Activated CD8-positive, alpha-beta memory T cell treated with anti-CD3 and anti-CD28 coated beads, Interleukin-2, amount 10 ng/mL, durations not matched to agents 7 days and 5 days (primary cell): ENCODE measurements at places on chromosomes 5 and 9. TPM values are rescaled to one million over a fixed set of nuclear protein-coding genes. Genes with fewer than 3 reads are reported as not detected.
A peak's percentile ranks its signal among the peaks of the same experiment; 100 is the strongest.

GRCh38 chr5:169280696-169281095 is 20.2 kb downstream of the SLIT3 start:
- no peak overlapping the region for H3K4me3 ChIP-seq
- DNase-seq = no peak
- H3K27ac ChIP-seq = no peak overlapping the region
- no peaks in the 10 kb centered on the region for H3K4me1 ChIP-seq
- H3K36me3 ChIP-seq = no peaks in the 10 kb centered on the region

DNA sequence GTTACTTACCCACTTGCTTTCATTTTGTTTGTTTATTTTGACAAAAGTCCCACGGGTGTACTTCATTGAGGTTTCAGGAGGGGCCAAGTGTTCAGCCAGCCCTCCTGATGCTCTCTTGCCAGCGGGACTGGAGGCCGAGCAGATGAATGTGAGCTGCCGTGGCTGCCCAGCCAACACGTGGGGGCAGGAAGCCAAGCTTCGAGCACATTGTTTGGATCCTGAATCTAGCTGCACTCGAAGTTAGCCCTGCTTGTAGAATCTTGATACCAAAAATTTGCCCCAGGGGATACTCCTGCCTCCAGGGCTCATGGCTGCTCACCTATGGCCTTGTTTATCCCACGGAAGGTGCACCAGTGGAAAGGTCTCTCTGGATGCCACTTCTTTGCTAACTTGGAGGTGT is 49.3 kb downstream of the RASGEF1C start:
- H3K4me1 ChIP-seq = no peaks in the 10 kb centered on the region
- no peak overlapping the region for H3K27ac ChIP-seq
- H3K4me3 ChIP-seq = no peak overlapping the region
- DNase-seq = peak; percentile 14

- no peak overlapping the region for H3K27ac ChIP-seq
- H3K36me3 ChIP-seq = no peaks in the 10 kb centered on the region
- no peak overlapping the region for H3K4me3 ChIP-seq
- DNase-seq = no peak
Observed at GRCh38 chr9:70609542-70610286, 195.3 kb upstream of the KLF9 start.

- no peak for DNase-seq
- H3K36me3 ChIP-seq = no peaks in the 10 kb centered on the region
- H3K4me1 ChIP-seq = peaks cover 20% of the 10 kb centered on the region
Observed at GRCh38 chr9:91724068-91724440, 226.0 kb downstream of the ROR2 start.

- H3K4me1 ChIP-seq = no peaks in the 10 kb centered on the region
- no peaks in the 10 kb centered on the region for H3K36me3 ChIP-seq
- H3K27ac ChIP-seq = no peak overlapping the region
- no peak for DNase-seq
- H3K4me3 ChIP-seq = no peak overlapping the region
Observed at GRCh38 chr5:145072889-145073288, 762.3 kb downstream of the PRELID2 start.

DNA sequence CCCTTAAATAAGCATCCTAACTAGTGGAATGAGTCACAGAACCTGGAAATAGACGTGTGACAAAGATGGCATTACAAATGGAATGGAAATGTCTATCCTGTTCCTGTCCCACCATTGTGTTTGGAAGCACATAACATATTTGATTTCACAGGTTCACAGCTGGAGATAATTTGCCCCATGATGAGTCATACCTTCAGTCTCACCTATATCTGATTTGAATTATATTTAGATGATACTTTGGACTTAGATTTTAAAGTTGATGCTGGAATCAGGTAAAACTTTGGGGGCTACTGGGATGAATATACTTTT is 92.5 kb downstream of the CEMIP2 start:
- H3K36me3 ChIP-seq = peaks cover 7% of the 10 kb centered on the region
- no peaks in the 10 kb centered on the region for H3K27me3 ChIP-seq
- no peak overlapping the region for H3K4me3 ChIP-seq

- H3K4me1 ChIP-seq = peaks cover 27% of the 10 kb centered on the region
Observed at GRCh38 chr5:143233031-143233430, 170.5 kb downstream of the NR3C1 start.

- no peak overlapping the region for H3K27ac ChIP-seq
- DNase-seq = no peak
- peaks cover 4% of the 10 kb centered on the region for H3K4me1 ChIP-seq
- H3K4me3 ChIP-seq = no peak overlapping the region
- no peaks in the 10 kb centered on the region for H3K27me3 ChIP-seq
- H3K36me3 ChIP-seq = peaks cover 22% of the 10 kb centered on the region
Observed at GRCh38 chr9:100072805-100073204, 26.0 kb downstream of the ERP44 start.

GRCh38 chr5:50646591-50646990 is 19.8 kb upstream of the PARP8 start:
- H3K4me3 ChIP-seq = no peak overlapping the region
- H3K27me3 ChIP-seq = no peaks in the 10 kb centered on the region
- H3K27ac ChIP-seq = no peak overlapping the region
- H3K36me3 ChIP-seq = no peaks in the 10 kb centered on the region

- peaks cover 7% of the 10 kb centered on the region for H3K4me1 ChIP-seq
- no peak overlapping the region for H3K27ac ChIP-seq
- no peak overlapping the region for H3K4me3 ChIP-seq
- peaks cover 17% of the 10 kb centered on the region for H3K27me3 ChIP-seq
- no peaks in the 10 kb centered on the region for H3K36me3 ChIP-seq
Observed at GRCh38 chr5:143920772-143921171, 108.8 kb downstream of the HMHB1 start.

DNA sequence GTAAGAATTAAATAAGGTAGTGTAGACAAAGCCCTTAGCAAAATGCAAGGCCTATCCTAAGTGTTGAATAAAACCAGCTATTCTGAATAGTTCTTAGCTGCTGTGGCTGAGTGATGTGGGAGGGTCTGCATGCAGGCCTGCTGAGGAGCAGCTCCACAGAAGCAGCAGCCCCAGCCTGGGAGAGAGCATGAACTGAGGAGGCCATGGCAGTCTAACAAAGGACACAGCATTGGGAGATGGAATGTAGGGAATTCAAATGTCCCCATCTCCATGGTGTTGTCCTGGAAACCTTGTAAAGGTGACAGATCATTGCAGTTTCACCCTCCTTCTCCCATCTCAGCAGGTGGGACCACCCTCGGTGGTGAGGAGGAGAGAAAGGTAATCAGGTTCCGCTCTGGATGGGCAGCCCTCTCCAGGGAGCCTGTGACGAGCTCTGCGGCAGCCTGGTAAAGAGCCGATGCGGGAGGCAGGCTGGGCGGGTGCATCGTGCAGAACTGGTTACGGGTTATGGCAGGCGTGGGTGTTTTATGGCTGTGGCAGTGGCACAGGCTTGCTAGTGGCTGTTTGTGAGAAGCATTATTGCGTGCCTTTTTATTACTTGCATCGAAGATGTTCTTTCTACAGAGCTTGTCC is 199.9 kb upstream of the GLRA1 start:
- no peak overlapping the region for H3K4me3 ChIP-seq
- no peaks in the 10 kb centered on the region for H3K27me3 ChIP-seq
- no peak overlapping the region for H3K27ac ChIP-seq
- DNase-seq = no peak

- H3K36me3 ChIP-seq = no peaks in the 10 kb centered on the region
- no peaks in the 10 kb centered on the region for H3K27me3 ChIP-seq
- H3K4me1 ChIP-seq = no peaks in the 10 kb centered on the region
- no peak overlapping the region for H3K4me3 ChIP-seq
- no peak for DNase-seq
Observed at GRCh38 chr5:97245386-97245785, 62.3 kb upstream of the RIOK2 start.

DNA sequence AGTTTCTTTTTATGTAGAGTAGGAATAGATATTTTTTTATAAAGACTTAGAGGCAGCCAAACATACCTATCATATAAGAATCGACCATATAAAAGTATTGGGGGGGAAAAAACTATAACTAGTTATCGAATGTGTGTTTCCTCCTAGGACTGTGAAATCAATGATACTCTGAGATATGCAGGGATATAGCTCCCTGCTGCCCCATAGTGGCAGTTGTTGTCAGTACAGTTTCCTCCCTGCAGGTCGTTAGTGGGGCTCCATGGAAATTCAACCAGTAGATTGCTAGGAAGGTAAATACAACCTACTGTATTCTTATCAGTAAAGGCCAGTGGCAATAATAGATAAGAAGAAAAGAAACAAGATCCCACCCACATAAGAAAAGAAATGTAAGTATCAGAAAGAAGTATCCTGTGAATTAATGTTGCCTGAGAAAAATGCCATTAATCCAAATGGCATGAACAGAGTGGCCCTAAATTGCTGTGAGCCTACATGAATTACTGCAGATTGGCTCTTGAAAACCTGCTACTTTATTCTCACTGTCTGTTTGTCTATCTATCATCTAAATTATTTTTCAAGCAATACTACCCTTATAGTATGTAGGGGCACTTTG is 136.9 kb upstream of the FBN2 start:
- H3K4me3 ChIP-seq = no peak overlapping the region
- H3K36me3 ChIP-seq = no peaks in the 10 kb centered on the region
- H3K27ac ChIP-seq = no peak overlapping the region
- no peaks in the 10 kb centered on the region for H3K4me1 ChIP-seq
- no peaks in the 10 kb centered on the region for H3K27me3 ChIP-seq
- DNase-seq = peak; percentile 50

DNA sequence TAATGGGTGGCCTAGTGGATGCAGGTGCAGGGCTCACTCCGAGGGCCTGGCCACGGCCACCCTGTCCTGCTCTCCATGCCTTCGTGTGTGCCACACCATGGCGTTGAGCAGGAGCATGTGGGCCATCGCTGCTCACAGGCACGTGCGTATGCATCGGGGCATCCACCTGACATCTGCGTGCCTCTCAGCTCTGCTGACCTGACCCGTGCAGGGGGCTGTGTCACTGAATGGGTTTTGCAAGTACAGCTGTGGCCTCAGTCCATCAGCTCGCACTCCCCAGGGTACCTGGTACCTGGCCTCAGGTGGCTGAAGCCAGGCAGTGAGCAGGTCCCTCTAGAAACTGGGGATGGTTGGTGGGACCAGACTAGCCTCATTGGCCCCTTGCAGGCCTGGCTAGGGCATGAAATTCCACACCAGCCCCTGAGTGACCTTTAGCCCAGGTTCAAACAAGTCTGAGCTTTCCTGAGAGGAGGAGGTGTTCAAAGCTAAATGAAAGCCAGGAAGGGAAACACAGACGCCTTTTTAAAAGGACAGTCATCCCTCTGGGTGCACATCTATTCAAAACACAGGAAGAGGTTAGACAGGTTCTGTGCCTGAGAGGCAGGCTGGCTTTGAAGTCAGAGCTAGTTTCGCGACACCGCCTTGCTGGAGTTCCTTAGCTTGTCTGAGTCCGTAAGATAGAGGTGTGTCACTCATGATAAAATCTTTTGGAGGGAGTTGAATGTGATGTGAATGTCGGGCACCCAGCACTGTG is 74.0 kb downstream of the MACROH2A1 start:
- peak; percentile 51 for DNase-seq
- peaks cover 8% of the 10 kb centered on the region for H3K4me1 ChIP-seq
- peak overlapping the region; percentile 44 for H3K27ac ChIP-seq

DNA sequence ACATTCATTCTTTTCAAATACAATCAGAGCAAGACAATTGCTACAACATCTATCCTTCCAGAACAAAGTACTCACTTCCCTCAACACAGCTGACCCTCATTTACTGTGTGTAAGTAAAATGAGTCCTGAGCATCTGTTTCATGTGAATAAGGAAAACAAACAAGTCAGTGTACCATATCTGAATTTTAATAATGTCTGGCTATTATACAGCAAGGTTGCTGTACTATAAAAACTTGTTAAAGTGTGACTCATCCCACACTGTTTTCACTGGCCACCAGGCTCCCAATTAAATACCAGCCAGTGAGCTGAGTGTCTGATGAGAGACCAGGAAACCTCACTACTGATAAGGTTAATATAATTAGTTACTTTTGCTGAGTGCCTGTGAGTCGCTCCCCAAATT is 339.8 kb downstream of the AGTPBP1 start:
- H3K27me3 ChIP-seq = peaks cover 5% of the 10 kb centered on the region
- H3K36me3 ChIP-seq = no peaks in the 10 kb centered on the region
- H3K27ac ChIP-seq = no peak overlapping the region
- DNase-seq = no peak
- no peaks in the 10 kb centered on the region for H3K4me1 ChIP-seq

DNA sequence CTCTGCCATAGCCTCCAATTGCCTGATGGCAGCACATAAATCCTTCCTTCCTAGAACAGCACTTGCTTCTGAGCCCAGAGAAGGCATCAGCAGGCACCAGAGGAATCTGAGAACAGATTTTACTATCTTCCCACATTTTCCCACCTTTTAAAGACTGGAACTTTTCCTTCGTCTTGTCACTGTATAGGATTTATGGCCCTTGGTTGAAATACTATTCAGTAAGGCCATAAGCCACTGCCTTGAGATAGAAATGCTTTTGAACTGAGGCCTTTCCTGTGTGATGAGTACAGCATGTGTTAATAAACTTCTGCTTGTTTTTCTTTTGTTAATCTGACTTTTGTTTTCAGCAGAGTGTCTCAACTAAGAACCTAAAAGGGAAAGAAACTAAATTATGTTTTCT is 84.3 kb downstream of the MRPS27 start:
- H3K27ac ChIP-seq = no peak overlapping the region
- H3K27me3 ChIP-seq = peaks cover 35% of the 10 kb centered on the region
- H3K4me1 ChIP-seq = peaks cover 30% of the 10 kb centered on the region
- DNase-seq = no peak
- peaks cover 50% of the 10 kb centered on the region for H3K36me3 ChIP-seq

GRCh38 chr9:78562021-78562420 is 265.1 kb downstream of the PSAT1 start:
- no peak for DNase-seq
- H3K27me3 ChIP-seq = no peaks in the 10 kb centered on the region
- no peaks in the 10 kb centered on the region for H3K36me3 ChIP-seq
- no peak overlapping the region for H3K27ac ChIP-seq
- H3K4me3 ChIP-seq = no peak overlapping the region

GRCh38 chr5:72607381-72607780 is 100.2 kb upstream of the ZNF366 start:
- H3K27me3 ChIP-seq = peaks cover 11% of the 10 kb centered on the region
- no peaks in the 10 kb centered on the region for H3K4me1 ChIP-seq
- H3K4me3 ChIP-seq = no peak overlapping the region
- no peaks in the 10 kb centered on the region for H3K36me3 ChIP-seq
- DNase-seq = no peak
- no peak overlapping the region for H3K27ac ChIP-seq

DNA sequence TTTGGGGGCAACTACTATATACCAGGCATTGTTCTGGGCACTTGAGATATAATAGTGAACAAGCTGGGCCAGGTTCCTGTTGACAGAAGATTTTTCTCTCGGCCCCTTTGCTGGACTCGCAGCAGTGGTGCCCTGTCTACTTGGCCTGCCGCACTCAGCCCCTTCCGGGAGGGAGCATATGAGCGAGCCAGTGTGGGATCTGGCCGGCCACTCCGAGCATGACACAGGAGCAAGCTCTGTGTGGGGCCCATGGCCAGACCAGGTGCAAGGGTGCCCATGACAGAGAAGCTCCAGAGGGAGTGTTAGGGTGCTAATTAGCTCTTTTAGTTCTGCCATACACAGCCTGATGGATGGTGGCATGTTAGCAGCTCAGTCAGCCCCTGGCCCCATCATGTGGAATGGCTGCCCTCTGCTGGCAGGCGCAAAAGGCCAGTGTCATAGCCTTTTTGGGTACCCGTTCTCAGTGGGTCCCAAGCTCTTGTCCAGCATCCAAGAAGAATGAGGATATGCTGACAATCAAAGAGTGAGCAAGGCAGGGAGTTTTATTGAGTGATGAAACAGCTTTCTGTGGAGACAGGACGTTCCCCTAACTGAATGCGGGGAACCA is 9.3 kb upstream of the KIF4B start:
- H3K4me1 ChIP-seq = no peaks in the 10 kb centered on the region
- no peak for DNase-seq
- no peak overlapping the region for H3K27ac ChIP-seq
- no peaks in the 10 kb centered on the region for H3K36me3 ChIP-seq

Gene OSTF1
- 149 TPM for total RNA-seq

Gene GRM6
- total RNA-seq = not detected

Gene PCDHA1
- not detected for total RNA-seq

Gene C6
- total RNA-seq = not detected

Gene SPATA6L
- total RNA-seq = 0.73 TPM

Gene PHF24
- not detected for total RNA-seq
